ENCODE measurements at places on chromosomes 5 and 9.

GRCh38 chr5:117568622-117569021, 994.0 kb upstream of the SEMA6A start:
- DNase-seq = no peak

- no peak for DNase-seq
Observed at GRCh38 chr9:93097511-93098201, 1.6 kb downstream of the CARD19 start.

DNA sequence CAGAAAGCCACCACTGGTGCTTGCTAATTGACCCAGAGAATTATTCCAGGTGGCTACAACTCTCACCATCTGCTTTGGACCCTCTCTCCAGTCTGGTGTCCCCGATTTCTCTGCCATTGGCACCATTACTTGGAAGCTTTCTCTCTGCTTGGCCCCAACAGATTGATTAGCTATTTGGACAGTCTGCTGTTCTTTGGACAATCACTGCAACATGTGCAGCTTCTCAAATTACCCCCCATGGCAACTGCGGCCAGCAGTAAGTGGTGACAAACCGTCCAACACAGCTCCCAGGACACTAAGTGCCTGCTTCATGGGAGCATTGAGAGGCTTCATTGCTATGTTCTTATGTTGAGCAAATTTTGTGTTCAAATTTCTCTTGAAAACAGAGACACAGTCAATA, 309.8 kb downstream of the TAF11L14 start:
- DNase-seq = no peak

GRCh38 chr5:76700571-76700970, 15.4 kb upstream of the F2R start:
- no peak for DNase-seq

Data from left cardiac atrium (tissue), 4 donors.